ENCODE measurements at places on chromosomes 4 and X. TPM values are rescaled to one million over a fixed set of nuclear protein-coding genes. Genes with fewer than 3 reads are reported as not detected.

The NIPAL1 gene
- 1.5 TPM for total RNA-seq

The XAGE1B gene
- total RNA-seq, result 5.5 TPM

The SGCB gene
- 23.5 TPM for total RNA-seq

The SPANXN3 gene
- not detected for total RNA-seq

The KLKB1 gene
- not detected for total RNA-seq

The DNAAF6 gene
- not detected for total RNA-seq

The TMSB15A gene
- total RNA-seq, result 27.1 TPM

The CCKAR gene
- not detected for total RNA-seq

The FRAS1 gene
- total RNA-seq, result 0.10 TPM

The SLC9B1 gene
- total RNA-seq, result 0.24 TPM

The WDR17 gene
- total RNA-seq, result 0.98 TPM

The TRO gene
- 9.9 TPM for total RNA-seq

The FREM3 gene
- total RNA-seq, result not detected

The DUX4 gene
- not detected for total RNA-seq

The CYBB gene
- total RNA-seq, result not detected

DNA sequence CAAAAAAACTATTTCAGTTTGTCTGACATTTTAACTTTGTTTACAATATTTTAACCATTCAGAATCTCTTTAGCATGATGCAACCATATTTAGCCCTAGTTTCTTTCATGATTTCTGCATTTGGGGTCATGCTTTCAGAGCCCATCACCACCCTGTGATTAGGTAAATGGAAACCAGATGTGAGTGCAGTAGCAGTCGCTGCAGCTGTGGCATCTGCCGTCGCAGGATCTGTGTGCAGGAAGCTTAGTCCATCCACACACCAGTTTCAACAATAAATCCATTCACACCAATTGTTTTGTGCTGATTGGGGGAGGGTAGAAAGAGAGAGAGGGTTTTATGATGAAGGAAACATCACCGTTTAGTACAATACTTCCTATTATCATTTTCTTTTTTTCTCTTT is 130.5 kb downstream of the CPEB2 start:
- peak; percentile 54 for DNase-seq

GRCh38 chr4:152099555-152099954 is 338.7 kb upstream of the GATB start:
- no peak for DNase-seq

- peak; percentile 76 for DNase-seq
These were observed 63.1 kb downstream of the TSC22D3 start for GRCh38 chrX:107712231-107713202.

DNA sequence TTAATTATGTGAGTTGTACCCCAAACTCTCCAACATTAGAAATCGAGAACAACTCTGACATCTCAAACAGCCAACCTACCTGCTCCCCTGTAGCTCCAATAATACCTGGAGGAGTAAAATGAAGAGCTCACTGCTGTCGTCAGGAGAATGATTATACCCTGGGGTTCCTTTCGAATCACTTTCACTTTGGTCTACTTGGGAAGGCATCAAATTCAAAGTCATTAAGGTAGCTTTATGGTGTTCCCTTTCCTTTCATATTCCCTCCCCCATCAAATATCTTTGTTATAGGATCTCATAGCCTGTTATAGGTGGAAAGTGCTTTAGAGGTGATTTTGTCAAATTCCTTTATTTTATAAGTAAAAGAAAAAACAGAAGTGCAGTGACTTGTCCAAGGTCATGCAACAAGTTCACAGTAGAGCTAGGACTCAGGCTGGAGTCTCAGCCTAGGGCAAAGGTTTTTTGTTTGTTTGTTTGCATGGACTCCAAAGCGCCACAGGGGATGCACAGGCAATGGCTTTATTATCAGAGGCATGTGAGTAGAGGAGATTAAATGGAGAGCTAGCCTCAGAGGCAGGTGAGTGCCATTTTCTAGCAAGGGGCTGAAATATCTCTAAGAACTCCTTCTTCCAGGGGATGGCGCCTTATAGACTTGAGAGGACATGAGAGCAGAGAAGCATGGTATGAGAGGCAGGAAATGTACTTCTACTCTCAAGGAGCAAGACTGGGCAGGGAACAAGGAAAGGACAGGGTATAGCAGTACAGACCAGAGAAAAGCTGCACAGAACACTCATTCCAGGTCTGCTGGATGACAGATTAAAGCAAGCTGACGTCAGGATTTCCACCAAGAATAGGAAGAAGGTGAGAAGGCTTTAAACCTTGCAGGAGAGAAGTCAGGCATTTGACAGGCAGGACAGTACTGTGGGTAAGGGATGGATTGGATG is 262.1 kb upstream of the GPC4 start:
- DNase-seq, result no peak

DNA sequence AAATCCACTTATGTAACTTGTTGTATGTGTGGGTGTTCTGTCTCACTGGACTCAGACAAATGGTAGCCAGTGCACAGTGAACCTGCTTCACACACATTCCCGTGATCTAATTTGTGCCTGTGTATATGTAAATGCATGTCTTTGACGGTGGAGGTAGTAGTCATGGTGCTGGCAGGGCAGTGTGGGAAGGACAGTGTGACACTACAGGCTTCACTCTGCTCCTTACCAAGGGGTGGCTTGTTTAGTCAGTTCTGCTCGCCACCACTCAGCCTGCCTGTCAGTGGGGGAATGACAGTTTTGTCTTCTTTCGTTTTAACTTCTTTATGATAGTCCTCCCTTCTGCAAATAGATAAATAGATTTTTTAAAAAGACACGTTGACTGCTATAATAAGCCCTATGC is 17.7 kb upstream of the PAQR3 start:
- no peak for DNase-seq

GRCh38 chrX:37350034-37350365 is 836 bp downstream of the PRRG1 start:
- DNase-seq, result peak; percentile 42

- no peak for DNase-seq
These were observed 19.5 kb downstream of the EFNB1 start for GRCh38 chrX:68848189-68848940.

DNA sequence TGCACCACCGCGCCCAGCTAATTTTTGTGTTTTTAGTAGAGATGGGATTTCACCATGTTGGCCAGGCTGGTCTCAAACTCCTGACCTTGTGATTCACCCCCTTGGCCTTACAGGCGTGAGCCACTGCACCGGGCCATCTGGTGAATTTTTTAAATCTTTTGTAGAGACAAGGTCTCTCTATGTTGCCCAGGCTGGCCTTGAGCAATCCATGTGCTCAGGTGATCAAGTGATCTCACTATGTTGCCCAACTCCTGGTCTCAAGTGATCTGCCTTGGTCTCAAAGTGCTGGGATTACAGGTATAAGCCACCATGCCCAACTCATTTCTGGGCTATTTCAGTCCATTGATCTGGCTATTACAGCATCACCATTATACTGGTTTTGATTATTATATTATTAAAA is 22.2 kb upstream of the GALNT7 start:
- DNase-seq, result no peak

- DNase-seq, result peak; percentile 16
These were observed 23.5 kb downstream of the AWAT2 start for GRCh38 chrX:70026112-70026850.

DNA sequence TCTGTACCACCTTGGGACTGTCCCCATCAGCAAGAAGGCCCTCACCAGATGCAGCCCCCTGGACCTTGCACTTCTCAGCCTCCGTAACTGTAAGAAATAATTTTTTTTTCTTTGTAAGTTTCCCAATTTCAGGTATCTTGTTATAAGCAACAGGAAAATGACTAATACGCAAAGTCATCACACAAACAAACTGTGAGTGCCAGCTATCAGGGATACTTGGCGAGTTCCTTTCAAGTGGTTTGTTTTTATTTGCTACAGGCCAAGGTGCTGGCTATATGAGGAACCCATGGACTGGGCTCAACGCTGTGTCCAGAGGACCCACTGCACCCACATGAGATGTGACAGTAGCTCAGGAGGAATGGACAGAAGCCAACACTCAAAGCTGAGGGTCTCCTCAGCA is 11.5 kb upstream of the GPM6B start:
- DNase-seq, result no peak

DNA sequence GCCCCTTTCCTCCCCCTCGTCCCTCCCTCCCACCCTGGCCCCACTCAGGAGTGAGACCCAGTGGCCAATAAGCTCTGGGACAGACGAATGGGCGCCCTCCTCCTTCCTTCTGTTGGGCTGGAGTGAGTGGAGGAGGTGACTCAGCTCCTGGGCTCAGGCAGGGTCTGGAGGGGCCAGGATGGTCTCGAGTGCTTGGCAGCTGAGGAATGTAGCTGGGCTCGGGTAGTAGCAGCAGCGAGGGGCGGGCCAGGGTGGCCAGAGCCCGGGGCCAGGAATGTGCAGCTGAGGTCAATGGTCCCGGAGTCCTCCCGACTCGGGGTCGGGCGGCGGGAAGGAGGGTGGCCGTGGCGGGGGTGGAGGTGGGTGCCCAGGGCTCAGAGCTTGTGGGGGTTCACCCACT is 15.0 kb downstream of the G6PD start:
- no peak for DNase-seq

GRCh38 chr4:147923854-147924253 is 192.0 kb downstream of the ARHGAP10 start:
- no peak for DNase-seq

GRCh38 chr4:22515888-22516541 is at the start of gene ADGRA3:
Gene ADGRA3, minus strand, starts transcription at chr4:22516066. Its CDS starts 282 bp downstream, at chr4:22515784.
- peak; percentile 75 for DNase-seq

DNA sequence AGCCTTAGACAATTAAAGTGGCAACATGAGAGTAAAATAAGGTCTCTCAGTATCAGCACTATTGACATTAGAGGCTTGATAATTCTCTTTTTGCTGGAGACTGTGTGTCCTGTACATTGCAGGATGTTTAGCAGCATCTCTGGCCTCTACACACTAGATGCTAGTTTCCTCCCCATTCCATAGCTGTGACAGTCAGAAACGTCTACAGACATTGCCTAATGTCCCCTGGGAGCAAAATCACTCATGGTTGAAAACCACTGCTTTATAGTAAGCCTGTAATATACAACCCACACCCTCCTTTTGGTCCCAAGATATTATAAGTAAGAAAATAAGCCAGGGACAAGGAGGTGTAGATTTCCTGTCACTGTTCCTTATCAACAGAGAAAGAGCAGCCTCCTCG is 166.0 kb downstream of the FRMPD4 start:
- no peak for DNase-seq

GRCh38 chrX:48960291-48960690 is 2.9 kb upstream of the OTUD5 start:
- no peak for DNase-seq

DNA sequence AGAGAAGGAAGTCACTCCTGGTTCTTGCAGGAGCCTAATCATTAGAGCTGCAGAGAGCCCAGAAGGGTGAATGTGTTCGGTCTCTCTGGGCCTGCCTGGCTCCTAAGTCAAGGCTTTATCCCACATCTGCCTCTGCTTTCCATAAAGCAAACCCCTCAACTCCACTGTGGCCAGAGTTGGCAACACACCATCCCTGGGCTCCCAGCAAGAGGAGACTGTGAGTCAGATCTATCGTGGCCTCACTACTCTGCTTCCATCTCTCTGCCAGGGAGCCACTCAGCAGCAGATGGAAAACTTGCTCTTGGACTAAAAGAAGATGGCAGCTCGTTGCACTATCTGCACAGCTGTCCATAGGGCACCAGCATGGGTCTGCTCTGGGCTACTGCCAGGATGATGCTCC is 348.2 kb downstream of the FBXW7 start:
- DNase-seq, result peak; percentile 65

GRCh38 chrX:119655125-119655524 is 37.8 kb downstream of the SEPTIN6 start:
- peak; percentile 70 for DNase-seq

DNA sequence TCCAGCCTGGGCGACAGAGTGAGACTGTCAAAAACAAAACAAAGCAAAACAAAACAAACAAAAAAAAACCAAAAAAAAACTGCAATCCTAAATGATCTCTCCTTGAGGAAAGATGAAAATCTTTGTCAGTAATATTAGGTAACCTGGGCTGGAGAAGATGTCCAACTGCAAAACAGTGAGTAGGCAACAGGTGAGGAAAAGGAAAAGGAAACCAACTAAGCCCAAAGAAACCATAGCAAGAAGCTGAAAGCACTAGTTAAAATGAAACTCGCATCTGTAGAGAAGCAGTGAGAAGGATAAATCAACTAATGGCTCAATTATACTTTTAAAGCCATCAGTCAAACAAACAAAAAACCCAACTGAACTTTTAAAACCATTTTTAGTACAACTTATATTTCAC is 54.2 kb downstream of the ENOX2 start:
- DNase-seq, result no peak

GRCh38 chr4:165921546-165921945 is 48.5 kb downstream of the TLL1 start:
- no peak for DNase-seq

GRCh38 chrX:154334496-154334895 is 38.9 kb downstream of the TKTL1 start:
- DNase-seq, result no peak

GRCh38 chrX:81301877-81302276 is 100.0 kb downstream of the SH3BGRL start:
- peak; percentile 0 for DNase-seq

DNA sequence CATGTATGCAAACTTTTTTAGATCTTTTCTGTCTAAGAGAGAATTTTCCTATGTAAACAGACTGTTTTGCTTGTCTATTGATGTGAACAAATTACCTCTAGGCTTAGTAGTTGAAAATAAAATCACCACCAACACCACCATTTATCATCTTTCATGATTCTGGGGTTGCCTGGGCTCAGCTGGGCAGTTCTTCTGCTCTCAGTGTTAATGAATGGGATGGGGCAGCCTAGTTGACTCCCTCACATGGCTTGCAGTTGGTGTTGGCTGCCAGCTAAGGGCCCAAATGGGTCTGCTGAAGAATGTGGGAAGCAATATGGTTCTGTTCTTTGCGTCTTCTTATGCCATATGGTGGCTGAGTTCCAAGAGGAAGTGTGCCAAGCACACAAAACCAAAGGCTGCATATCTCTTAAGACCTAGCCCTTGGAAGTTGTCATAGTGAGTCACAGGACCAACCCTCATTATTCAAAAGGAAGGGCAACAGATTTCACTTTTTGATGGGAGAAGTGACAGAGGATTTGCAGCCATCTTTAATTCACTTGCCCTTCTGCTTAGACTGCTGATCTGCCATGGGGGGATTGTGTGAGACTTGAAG is 17.9 kb downstream of the REELD1 start:
- peak; percentile 59 for DNase-seq

GRCh38 chr4:159383562-159383931 is 280.7 kb downstream of the RAPGEF2 start:
- DNase-seq, result no peak

GRCh38 chr4:80308466-80308822 is 27.1 kb upstream of the CFAP299 start:
- DNase-seq, result no peak

DNA sequence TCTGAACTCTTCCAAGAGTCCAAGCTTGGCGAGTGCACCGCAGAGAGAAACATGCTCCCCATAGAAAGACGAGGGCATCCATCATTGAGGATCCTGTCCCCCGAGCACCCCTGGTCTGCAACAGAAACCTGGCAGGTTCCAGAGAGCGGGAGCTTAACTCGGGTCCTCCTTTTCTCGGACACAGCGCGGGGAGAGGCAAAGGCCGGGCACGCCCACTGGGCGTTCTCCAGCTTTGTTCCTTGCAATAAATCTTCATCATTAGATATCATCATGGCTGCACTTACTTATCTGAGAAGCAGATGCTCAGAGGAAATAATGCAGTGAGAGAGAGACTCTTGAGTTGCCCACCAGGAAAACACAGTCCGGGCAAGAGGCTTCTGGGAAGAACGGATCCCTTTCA is 90.1 kb upstream of the PSAPL1 start:
- DNase-seq, result no peak

All from RPMI7951 (cell line).